AG09309 (cell line): ENCODE measurements at places on chromosomes 2 and 18.

DNA sequence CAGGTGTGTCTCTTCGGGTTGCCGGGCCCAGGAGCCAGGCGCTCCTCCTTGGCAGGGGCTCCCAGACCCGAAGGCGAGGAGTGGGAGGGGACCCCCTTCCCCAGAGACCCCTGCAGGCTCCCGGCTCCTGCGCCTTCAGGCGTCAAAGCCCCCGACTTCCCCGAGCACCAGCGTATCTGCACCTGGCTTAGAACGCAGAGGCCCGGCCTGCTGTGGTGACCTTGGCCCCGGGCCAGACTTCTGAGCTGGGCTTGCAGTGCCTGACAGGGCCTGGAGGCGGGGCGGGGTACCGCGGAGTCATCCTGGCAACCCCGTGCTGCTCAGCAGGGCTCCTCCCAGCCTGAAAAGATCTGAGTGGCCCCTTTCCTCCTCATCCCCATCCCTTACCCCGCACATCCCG is 27.0 kb downstream of the SKA1 start:
- DNase-seq: no peak

GRCh38 chr18:5890331-5891183 is 4.8 kb downstream of the TMEM200C start:
- no peak for DNase-seq

GRCh38 chr2:21123473-21124393 is at the start of gene TDRD15:
Gene TDRD15 (plus strand): TSS chr2:21123968. CDS start chr2:21137468, 13,500 bp downstream.
- DNase-seq: no peak

DNA sequence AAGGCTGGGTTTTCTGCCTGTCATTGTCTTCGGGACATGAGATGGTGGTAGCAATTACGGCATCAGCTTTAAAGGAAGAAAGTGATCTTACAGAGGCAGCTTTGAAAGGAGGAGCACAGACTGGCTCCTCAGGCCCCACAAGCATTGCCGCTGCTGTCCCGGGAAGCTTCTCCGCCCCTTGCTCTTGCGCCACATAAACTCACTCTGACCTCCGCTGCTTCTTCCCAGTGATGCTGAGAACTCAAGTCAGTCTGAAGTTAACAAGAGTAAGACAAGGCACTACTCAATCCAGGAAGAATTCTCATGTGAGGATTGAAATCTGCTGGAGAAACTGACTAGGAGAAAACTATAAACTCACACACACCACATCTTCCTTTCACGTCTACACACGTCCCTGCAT is 112.4 kb upstream of the RIOK3 start:
- no peak for DNase-seq

DNA sequence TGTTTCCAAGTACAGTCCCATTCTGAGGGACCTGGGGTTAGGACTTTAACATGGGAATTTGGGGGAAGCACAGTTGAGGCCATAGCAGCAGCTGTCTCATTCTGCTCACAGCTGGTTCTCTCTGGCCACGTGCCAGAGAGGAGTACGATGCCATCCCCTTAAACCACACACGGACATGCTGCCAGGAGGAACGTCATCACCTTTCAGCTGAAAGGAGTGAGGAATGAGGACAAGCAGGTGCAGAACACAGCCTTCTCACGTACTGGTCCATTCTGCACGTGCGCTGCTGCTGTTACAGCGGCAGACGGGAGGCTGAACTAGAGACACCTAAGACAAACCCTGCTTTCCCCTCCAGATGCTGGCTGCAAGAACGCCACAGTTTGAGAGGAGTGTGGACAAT is 33.5 kb downstream of the ODC1 start:
- DNase-seq: no peak

DNA sequence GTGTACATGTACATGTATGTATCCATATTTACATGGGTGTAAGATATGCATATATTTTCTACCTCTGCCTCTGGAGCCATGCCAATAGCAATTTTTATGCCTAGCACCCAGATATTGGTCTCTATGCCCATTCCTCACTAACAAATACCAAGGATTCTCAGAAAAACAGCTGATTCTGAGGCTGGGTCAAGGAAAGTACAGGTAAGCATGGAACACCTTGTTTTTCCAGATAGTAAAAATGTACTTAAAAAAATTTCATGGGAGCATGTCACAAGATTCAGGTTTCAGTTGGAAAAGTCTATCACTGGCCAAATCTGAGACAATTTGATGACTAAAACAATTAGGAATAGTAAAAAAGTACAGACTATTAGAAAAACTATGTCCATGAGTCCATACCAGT is 114.5 kb upstream of the MAPRE2 start:
- DNase-seq: no peak

- DNase-seq: no peak
Measured at GRCh38 chr2:105135436-105135835, 97.6 kb downstream of the MRPS9 start.

DNA sequence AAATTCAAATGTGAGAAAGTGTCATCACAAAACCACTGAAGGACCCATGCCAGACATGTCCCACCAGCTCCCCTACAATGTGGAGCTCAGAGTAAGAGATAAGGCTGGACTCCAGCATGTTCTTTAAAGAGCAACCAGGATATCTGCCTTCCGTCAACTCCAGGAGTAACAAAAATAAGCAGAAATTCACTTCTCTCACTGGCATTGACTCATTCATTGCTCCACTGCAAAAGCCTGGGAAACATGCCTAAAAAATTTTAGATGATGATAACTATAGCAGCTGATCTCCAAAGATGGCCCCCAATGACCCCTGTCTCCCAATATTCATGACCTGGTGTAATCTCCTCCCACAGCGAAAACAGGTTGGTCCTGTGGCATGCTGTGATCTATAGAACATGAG is 314.5 kb downstream of the NCKAP5 start:
- no peak for DNase-seq

DNA sequence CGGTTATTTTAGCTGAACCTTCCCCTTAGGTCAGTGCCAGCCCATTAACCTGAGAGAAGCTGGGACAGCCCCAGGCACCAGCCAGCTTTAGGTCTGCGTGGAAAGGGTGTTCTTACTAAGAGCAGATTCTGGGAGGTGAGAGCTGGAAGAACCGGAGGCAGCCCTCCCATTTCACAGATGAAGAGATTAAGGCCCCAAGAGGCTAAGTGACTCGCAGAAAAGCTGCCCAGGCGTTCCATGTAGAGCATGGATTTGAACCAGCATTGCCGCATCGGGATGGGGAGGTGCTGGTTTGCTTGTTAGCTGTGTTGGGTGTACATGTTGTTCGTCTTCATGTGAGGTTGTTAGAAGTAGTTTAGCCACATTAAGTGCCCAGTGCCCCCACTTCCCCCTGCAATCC is 203.2 kb downstream of the AGAP1 start:
- DNase-seq: no peak

DNA sequence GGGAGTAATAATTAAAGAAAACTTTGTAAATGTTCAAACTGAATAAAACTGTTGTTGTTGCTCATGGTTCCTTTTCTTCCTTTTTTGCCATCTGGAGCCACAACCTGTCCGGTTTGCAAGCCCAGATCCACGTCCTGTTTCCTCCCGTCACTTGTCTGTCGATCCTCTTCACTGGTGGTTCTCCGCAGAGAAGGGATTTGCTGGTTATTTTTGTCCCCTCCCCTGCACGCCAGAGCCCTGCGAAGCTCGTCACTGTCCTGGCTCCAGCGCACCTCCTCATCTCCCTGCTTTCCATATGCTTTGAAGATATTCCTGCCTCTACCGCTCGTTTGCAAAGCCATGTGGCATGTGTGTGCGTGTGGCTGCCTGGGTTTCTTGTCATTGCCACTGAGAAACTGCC is 461.4 kb downstream of the RNF144A start:
- no peak for DNase-seq

GRCh38 chr2:147374423-147374811 is 470.4 kb upstream of the ACVR2A start:
- DNase-seq: no peak

DNA sequence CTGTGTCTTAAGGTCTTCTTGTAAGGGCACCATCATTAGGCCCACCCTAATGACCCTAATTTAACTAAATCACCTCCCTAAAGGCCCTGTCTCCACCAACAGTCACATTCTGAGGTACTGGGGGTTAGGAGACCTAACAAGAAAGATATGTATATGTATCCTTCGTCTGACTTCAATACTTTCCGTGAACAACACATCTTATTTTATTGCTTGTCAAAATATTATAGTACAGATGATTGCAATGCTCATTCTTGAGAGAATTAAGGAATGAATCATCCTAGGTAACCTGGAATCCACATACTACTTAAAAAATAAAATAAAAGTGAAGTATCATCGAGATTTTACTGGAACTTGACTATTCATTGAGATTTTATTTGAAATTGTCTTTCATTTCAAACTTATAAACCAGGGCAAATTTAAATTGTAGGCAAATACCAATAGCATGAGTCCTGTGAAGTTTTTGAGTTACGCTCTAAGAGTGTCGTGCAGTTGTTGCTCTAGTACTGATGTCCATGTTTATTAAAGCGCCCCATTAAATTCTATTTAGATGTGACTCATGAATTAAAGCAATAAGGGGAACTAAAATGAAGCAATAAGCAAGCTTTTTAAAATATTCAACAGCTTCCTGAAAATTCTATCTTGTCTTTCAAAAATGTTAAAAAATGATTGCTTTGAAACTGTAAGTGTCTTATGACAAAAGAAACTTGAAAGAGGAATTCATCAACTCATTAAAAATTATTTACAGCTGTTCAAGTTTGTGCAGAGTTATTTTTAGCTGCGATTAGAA is 40.0 kb downstream of the CCDC102B start:
- DNase-seq: peak; percentile 79

- DNase-seq: no peak
Measured at GRCh38 chr2:68251187-68251854, 1.0 kb downstream of the PPP3R1 start.

DNA sequence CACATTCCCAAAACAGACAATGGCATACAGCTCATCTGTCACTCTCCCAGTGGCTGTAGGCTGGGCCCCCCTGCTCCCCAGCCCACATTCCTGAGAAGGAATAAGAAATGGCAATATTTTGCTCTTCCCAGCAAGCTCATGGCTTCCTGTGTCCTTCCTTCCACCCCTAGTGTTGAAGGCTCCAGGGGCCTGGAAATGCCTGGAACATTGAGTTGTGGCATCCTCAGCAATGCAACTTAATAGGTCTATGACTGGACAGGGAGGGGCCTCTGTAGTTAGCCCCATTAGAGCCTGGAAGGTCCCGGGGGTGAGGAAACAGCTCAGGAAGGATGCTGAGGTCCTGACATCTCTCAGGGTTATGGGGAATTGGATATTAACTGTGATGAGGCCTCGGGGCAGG is 3.3 kb downstream of the KIF3C start:
- DNase-seq: no peak

DNA sequence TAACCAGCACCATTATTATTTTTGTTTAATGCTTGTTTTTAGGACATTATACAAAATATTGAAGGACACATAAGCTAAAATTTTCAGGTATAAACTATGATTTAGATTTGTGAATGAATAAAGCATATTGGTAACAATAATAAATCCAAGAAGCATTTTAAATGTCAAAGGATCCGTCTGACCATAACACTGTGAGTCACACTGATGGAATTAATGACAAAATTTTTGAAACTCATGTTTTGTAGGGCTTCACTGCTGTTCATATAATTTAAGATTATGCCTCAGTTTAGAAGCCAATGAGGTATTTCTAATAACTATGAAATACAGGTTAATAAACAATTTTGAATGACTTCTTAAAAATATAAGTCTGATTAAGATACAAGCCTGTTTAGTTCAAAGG is 124.6 kb downstream of the TMEFF2 start:
- DNase-seq: no peak
